Activated naive CD4-positive, alpha-beta T cell treated with anti-CD3 and anti-CD28 coated beads, Interleukin-2, amount 10 ng/mL, durations not matched to agents 7 days and 5 days (primary cell): ENCODE measurements at places on chromosomes 2 and 18.

DNA sequence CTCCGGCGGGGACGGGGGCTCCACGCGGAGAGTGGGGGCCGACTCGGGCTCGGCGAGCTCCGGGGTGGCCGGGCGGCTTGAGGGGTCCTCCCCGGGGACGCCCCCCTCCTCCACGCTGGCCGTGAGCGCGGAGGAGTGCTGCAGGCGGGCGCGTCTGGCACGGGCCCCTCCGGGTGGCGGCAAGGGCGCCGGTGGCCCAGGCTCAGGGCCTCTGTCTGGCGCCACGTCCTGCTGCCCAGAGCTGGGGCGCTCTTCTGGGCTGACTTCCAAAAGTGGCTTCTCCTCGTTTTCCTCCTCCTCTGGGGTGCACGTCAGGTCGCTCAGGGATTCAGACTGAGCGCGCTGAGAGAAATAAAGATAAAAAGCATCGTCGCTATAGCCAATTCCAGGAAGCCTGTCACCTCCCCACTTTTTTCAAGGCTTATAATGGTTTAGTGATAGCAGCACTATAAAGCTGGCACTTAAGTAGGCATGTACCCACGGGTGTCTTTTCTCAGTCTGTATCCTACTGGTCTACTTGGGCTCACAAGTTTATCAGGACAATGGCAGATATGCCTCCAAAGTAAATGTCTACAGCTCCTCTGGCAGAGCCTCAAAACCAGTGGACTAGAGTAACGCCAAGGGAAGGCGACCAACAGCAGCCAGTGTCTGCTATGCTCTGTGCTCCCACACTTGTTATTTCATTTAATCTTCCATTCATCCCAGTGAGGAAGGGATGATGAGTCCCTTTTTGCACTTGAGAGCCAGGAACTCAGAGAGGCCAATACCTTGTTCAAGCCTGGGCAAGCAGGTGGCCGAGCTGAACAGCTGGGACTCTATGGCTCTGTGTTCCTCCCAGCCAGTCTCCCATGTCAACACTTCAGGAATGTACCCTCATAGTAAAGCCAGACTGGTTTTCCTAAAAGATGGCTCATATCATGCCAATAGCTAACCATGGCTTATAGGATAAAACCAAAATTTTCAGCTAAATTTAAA is 92.6 kb upstream of the MGAT4A start:
- DNase-seq = no peak

DNA sequence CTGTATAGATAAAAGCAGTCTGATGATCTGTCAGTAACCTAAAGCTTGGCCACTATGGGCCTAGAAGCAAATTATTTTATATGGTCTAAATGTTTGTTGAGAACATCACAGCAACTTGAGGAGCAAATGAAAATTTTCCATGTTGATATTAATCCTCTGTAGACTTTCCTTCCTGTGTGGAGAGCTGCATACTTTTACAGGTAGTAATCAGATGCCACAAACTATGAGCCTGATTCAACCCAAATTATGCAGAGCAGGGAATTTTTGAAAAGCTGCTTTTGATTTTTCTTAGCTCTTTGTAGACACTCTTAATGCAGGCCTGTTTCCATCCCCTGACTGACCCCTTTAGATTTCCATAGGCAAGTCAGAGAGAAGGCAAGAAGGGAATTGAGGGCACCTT is 17.3 kb downstream of the PAX3 start:
- DNase-seq = no peak

GRCh38 chr2:164882276-164882675 is 40.7 kb upstream of the COBLL1 start:
- DNase-seq = no peak

DNA sequence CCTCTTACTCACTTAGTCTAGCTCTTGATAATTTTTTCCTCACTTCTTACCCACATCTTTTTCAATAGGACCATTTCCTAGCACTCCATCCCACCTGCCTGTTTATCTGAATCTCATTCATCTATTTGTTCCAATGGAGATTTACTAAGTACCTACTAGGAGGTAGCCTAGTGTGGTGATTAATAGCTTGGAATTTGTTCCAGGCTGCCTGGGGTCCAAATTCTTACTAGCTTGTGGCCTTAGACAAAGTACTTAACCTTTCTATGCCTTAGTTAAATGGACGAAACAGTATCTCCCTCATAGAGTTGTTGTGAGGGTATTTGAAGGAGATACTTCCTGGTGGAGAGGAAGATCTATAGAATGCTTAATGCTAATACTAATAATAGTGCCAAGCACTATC is 42.9 kb upstream of the SERTAD2 start:
- DNase-seq = no peak

DNA sequence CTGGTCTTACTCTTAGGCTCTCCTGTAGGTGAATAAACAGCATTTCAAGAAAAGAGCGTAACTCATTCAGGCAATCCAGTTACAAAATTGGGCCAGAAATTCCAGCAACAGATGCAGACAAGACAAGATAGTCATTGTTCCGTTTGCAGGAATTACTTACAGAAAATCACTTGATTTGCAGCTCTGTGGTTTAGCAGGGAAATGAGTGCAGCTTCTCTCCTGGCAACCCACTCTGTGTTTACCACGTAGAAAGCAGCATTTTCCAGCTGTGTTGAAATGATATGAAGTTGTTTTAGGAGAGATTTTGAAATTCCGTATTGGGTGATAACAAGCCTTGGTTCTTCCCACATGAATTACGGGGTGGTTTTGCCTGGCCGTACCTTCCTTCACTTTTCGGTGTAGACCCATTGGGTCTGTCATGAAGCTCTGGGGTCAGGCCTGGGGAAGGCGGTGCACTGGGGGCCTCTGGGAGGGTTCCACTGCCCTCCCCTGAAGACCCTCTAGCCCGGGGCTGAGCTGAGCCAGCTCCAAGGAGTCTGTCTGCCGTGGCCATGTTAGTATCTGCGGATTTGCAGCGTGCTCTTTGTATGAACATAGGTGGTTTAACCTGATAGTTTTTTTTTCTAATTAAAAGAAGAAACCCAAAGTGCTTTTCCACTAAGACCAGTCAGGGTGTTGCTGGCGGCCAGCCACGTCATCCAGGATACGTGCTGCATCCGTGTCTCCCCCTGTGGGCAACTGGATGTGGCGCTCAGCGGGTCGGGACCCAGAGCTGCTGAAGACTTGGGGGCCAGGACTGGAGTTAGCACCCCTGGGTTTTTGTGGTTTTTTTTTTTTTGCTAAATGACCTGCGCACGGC is 58.9 kb upstream of the KCNG2 start:
- no peak for DNase-seq
